ENCODE measurements at places on chromosomes 5 and 9. TPM values are rescaled to one million over a fixed set of nuclear protein-coding genes. Genes with fewer than 3 reads are reported as not detected.

- H3K36me3 ChIP-seq: peaks cover 17% of the 10 kb centered on the region
- peak overlapping the region; percentile 68 for H3K4me3 ChIP-seq
- H3K27me3 ChIP-seq: no peaks in the 10 kb centered on the region
- no peak for DNase-seq
These were observed 40.7 kb downstream of the UGCG start for GRCh38 chr9:111937301-111937700.

DNA sequence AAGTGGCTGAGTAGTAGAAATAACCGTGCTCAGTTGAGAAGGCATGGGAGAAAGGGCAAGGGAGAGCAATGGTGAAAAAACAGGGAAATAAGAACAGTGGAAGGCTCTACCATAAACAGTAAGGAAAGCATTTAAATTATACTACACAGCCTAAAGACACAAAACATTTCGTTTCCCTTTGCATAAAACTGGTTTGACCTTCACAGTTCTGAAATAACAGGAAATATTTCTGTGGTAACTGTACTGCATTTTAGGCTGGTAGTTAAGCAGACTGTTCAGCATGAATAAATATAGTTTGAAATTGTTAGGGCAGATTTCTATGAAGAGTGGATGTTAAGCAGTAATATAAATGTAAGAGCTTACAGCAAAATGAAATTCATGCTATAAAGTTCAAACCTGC, 147.5 kb downstream of the CSNK1G3 start:
- H3K36me3 ChIP-seq: no peaks in the 10 kb centered on the region
- no peak overlapping the region for H3K4me3 ChIP-seq
- H3K27me3 ChIP-seq: peaks cover 13% of the 10 kb centered on the region
- no peak overlapping the region for H3K27ac ChIP-seq

RAB14 gene
- 62.3 TPM for total RNA-seq

NTNG2 gene
- 10.8 TPM for total RNA-seq

DNA sequence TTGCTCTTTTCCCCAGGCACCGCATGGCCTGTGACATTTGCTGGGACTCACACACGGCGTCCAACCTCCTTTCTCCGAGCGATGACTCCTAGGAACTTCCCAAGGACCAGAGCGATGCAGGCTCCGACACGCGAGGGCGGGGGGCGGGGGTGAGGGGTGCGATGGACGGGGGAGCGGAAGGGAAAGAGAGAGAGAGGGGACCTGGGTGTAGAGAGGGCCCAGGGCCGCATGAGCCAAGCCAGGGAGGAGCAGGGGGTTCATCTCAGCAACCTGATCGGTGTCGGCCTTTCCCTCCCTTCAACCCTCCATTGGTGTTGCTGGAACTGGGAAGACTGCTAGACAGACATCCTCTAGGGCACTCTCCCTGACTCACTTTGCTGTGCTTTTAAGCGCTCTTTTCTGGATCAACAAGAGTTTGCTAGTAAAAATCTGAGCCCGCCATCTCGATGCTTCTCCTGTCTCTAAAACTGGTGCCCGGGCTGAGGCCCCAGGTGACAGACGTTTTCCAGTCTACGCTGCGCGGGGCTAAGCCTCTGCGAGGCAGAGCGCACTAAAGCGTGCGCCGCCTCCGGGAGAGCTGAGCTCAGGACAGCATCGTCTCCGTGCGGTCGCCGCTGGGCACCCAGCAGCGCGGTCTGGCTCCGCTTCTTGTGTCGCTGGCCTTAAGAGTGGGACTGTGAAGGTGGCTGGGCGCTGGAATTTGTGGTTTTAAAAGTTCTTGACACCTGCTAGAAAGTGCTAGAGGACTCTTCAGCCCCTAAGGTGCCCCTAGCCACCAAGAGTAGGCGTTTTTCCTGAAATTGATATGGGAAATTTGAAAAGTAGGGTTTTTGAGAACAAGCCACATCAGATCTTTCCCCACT, 1.0 kb upstream of the TSLP start:
- peak overlapping the region; percentile 74 for H3K4me3 ChIP-seq
- no peak overlapping the region for H3K27ac ChIP-seq
- H3K36me3 ChIP-seq: no peaks in the 10 kb centered on the region
- H3K4me1 ChIP-seq: peaks cover 6% of the 10 kb centered on the region

DNA sequence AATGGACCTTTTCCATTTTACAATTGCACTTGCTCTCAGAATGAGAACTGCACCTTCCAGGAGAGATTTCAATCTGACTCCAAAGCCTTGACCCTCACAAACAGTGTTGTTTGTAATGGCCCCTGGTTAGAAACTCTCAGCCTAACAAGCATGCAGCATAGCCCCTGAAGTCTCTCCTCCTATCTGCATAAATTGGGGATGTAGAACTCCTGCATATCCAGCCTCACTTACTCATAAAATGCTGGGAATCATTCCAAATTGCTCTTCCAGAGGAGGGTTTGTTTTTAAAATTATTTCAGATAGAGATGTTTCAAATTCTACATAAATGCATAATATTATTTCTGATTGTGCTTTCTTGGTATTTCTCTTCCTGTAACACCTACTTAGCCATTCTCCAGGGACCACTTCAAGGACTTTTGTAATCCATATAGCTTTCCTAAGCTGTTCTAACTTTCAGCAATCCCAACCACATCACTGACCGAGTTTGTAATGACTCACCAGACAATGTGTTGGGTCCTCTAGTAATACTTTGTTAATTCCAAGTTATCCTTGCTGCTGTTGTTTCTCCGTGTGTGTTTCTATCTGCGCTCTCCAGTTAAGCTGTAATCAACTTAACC, 143.8 kb upstream of the CCDC152 start:
- no peak for DNase-seq
- no peaks in the 10 kb centered on the region for H3K36me3 ChIP-seq
- no peak overlapping the region for H3K27ac ChIP-seq
- H3K27me3 ChIP-seq: peaks cover 19% of the 10 kb centered on the region
